ENCODE measurements at places on chromosomes 2 and 18.

GRCh38 chr18:54720620-54721019 is 107.7 kb upstream of the RAB27B start:
- no peak for DNase-seq

DNA sequence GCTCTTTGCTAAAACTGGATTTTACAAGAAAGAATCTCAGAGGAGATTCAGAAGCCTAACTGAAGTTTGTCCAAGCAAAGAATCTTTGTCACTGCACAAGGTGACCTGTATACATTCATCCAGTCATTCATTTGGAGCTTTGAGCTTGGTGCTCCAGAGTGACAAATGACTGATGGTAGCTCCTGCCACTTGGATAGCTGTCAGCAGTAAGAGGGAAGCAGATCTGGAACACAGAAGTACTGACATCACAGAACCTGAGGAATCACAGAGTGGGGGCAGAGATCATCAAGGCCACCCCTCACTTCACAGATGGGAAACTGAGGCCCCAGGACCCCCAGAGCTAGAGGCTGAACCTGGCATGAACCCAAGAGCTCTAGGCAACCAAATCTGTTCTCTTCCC is 28.8 kb upstream of the IGFBP2 start:
- no peak for DNase-seq

GRCh38 chr18:5840547-5840946 is 54.8 kb downstream of the TMEM200C start:
- DNase-seq: no peak

DNA sequence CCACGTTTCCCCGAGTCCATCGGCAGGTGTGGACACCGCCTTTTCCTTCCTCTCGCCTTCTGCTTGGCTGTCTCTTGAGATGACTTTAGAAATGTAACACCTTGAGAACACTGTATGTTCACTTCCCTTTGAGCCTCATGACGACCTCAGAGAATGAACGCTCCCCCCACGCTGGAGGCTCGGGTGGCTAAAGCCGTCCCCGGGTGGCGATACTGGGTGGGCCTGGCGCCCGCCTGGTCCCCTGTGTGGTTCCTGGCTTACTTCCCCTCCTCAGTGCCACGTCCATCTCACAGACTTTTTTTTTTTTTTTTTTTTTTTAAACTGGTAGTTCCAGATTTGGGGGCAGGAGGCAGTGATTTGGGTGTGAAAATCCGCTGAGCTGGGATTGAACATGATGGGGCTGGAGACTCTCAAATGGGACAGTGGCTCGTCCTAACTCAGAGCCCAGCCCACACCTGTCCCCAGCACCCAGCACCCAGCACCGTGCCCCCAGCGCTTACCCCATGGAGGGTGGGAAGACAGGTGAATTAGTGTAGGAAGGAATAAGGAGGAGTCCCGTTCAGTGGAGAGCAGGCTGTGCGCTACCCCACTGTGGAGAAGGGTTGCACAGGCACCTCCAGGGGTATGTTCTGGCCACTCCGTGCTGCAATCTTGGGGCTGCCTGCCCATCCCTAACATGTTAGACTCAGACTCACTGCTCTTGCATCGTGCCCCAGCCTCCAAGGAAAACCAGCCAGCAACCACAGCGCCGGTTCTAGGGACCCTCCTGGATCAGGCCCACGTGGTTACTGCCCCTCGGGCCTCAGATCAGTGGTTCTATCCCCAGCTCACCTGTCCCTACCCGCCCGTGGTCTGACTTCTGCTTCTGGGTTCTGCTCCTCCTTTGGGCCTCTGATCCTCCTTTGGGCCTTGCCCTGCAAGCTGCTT is 174.0 kb downstream of the ASB1 start:
- no peak for DNase-seq

DNA sequence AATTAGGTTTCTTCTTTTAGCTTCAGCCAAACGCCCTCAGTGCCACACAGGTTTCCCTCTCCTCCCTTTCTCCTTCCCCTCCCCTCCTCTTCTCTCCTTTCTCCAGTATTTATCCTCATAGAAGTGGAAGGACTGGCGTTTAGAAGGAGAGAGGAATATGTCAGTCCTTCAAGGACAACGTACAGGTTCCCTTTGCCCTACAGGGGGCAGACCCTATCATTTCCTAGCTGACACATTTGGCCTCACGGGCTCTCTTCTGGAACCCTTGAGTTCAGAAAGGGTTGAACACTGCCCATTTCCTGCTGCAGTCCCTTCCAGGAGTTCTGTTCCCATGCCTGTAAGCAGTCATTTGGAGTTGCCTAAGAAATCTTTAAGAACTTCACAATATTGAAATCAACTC is 46.1 kb downstream of the CDCA7 start:
- no peak for DNase-seq

- DNase-seq: no peak
Observed at GRCh38 chr2:224952936-224953657, 89.2 kb downstream of the DOCK10 start.

GRCh38 chr2:118810766-118811165 is 36.7 kb downstream of the EN1 start:
- no peak for DNase-seq

GRCh38 chr18:26448714-26449159 is 99.6 kb downstream of the KCTD1 start:
- DNase-seq: no peak

GRCh38 chr2:160252278-160252887 is 52.3 kb upstream of the ITGB6 start:
- DNase-seq: no peak

DNA sequence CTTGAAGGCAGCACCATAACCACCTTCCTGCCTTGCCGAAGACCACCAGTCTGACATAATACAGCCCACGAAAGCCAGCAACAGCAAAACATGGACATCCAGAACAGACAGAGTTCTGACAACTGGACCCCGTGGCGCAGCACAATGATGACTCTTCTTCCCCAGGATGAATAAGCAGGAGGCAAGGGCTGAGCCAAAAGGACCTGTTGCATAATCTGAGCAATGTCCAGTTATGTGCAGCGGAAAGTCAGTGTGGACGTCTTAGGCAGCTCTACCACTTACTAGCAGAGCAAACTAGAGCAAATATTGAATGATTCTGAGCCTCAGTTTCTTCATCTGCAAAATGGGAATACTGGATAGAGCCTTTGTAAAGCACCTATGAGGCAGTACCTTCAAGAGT is 225.1 kb downstream of the ZBTB7C start:
- no peak for DNase-seq

DNA sequence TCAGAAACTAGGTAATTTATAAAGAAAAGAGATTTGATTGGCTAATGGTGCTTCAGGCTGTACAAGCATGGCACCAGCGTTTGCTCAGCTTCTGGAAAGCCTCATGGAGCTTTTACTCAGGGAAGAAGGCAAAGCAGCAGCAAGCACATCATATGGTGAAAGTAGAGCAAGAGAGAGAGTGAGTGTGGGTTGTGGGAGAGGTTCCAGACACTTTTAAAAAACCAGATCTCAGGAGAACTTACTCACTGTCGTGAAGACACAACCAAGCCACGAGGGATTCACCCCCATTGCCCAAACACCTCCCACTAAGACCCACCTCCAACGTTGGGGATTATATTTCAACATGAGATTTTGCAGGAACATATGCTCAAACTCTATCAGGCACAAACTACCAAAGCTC is 554.6 kb upstream of the TNP1 start:
- no peak for DNase-seq

GRCh38 chr2:236882930-236883329 is 202.8 kb upstream of the COPS8 start:
- DNase-seq: no peak

- DNase-seq: no peak
Observed at GRCh38 chr2:201900362-201900761, 94.0 kb downstream of the CDK15 start.

DNA sequence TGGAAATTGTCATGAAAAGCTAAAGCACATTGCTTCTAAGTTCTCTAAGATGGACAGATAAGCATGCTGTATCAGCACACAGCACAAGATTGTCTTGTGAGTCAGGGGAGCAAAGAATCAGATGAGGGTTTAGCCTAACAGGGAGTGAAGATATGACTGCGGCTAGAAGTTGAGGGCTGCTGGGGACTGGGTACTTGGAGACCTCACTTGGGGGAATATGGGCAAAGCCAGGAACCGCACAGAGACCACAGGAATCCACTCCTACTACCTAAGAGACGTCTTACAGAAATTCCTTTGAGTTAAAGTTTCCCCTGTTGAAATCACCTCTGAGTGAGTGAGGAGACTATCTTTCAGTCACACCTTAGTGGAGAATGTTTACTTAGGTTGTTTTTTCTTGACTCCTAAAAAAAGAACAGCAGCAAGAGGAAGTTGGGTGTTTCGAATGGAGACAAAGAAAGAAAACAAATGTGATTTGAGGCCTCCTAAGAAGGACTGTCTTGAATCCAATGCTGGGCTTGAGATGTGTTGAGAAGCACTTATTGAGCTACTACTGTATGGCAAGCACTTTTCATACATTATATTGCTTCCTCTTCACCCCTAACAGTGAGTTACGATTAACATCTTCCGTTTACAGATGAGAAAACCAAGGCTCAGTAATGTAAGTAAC is 100.7 kb downstream of the ANKRD44 start:
- no peak for DNase-seq

- DNase-seq: no peak
Observed at GRCh38 chr18:57668021-57668420, 46.4 kb upstream of the NARS1 start.

GRCh38 chr18:32732165-32732564 is 40.7 kb downstream of the KLHL14 start:
- DNase-seq: no peak

- no peak for DNase-seq
Observed at GRCh38 chr18:38796762-38797161, 1231.2 kb upstream of the CELF4 start.

GRCh38 chr2:171434013-171434989 is at the start of gene DCAF17:
Gene DCAF17 (plus strand): TSS chr2:171434226. CDS start chr2:171434578, 352 bp downstream.
- DNase-seq: peak; percentile 86

GRCh38 chr18:52722904-52723303 is 382.9 kb downstream of the DCC start:
- no peak for DNase-seq

GRCh38 chr2:198901894-198902293 is 555.8 kb downstream of the SATB2 start:
- DNase-seq: no peak

GRCh38 chr2:154771664-154772284 is 73.3 kb downstream of the KCNJ3 start:
- no peak for DNase-seq

All from stimulated activated CD8-positive, alpha-beta memory T cell treated with anti-CD3 and anti-CD28 coated beads, Interleukin-4, amount 100 ng/mL, for 4 hours (primary cell).